CD4-positive, alpha-beta memory T cell (primary cell): ENCODE measurements at places on chromosomes 1 and 21.

DNA sequence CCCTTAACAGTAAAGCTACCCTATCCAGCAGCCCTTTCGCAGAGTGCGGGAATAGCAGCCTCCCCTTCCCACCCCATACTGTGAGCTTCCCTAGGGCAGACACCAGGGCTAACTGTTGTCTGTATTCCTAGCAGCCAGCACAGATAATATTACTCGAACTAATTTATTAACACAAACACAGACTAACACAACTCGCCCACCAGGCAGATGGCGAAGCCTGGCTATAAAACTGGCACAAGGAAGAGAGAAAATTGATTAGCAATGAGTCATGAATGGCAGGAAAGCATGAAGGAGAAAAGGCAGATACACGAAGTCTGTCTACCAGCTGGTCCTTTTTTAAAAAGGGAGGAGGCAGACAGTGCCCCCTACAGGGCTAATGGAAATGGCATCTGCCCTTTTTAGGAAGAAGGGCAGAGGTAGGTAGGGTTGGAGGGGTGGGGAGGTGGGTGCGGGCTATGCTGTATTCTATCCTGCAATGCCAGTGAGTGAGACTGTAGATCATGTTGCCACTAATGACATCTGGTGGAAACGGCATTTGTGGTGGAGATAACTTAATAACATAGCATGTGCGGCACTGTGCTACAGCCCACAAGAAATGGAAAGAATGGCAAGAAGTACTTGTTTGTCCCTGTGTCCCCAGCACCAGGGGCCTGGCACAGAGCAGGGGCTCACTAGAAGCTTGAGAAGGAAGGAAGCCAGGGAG lies 30.6 kb upstream of the CTPS1 start:
- H3K27ac ChIP-seq, result no peak overlapping the region
- no peak overlapping the region for H3K4me3 ChIP-seq
- H3K36me3 ChIP-seq, result no peaks in the 10 kb centered on the region
- peaks cover 5% of the 10 kb centered on the region for H3K27me3 ChIP-seq
- no peaks in the 10 kb centered on the region for H3K4me1 ChIP-seq

GRCh38 chr1:56435434-56436262 lies 143.7 kb downstream of the PLPP3 start:
- H3K36me3 ChIP-seq, result no peaks in the 10 kb centered on the region
- no peaks in the 10 kb centered on the region for H3K27me3 ChIP-seq
- no peak for DNase-seq
- no peak overlapping the region for H3K4me3 ChIP-seq
- no peaks in the 10 kb centered on the region for H3K4me1 ChIP-seq
- no peak overlapping the region for H3K27ac ChIP-seq

GRCh38 chr1:97906567-97907241 lies 14.1 kb downstream of the DPYD start:
- peaks cover 15% of the 10 kb centered on the region for H3K4me1 ChIP-seq
- DNase-seq, result no peak
- no peak overlapping the region for H3K27ac ChIP-seq
- no peaks in the 10 kb centered on the region for H3K27me3 ChIP-seq
- H3K4me3 ChIP-seq, result no peak overlapping the region

- no peaks in the 10 kb centered on the region for H3K27me3 ChIP-seq
- peaks cover 46% of the 10 kb centered on the region for H3K4me1 ChIP-seq
- peak; percentile 84 for DNase-seq
- H3K36me3 ChIP-seq, result no peaks in the 10 kb centered on the region
Measured at GRCh38 chr1:205273551-205273982, 45.8 kb downstream of the TMCC2 start.

GRCh38 chr1:245099401-245099800 lies 55.4 kb upstream of the KIF26B start:
- H3K4me1 ChIP-seq, result no peaks in the 10 kb centered on the region
- no peaks in the 10 kb centered on the region for H3K27me3 ChIP-seq
- H3K27ac ChIP-seq, result no peak overlapping the region

- no peak overlapping the region for H3K27ac ChIP-seq
- H3K27me3 ChIP-seq, result no peaks in the 10 kb centered on the region
- no peaks in the 10 kb centered on the region for H3K36me3 ChIP-seq
- DNase-seq, result no peak
- H3K4me1 ChIP-seq, result no peaks in the 10 kb centered on the region
- no peak overlapping the region for H3K4me3 ChIP-seq
Measured at GRCh38 chr21:24395320-24395923, 1211.9 kb downstream of the MRPL39 start.

DNA sequence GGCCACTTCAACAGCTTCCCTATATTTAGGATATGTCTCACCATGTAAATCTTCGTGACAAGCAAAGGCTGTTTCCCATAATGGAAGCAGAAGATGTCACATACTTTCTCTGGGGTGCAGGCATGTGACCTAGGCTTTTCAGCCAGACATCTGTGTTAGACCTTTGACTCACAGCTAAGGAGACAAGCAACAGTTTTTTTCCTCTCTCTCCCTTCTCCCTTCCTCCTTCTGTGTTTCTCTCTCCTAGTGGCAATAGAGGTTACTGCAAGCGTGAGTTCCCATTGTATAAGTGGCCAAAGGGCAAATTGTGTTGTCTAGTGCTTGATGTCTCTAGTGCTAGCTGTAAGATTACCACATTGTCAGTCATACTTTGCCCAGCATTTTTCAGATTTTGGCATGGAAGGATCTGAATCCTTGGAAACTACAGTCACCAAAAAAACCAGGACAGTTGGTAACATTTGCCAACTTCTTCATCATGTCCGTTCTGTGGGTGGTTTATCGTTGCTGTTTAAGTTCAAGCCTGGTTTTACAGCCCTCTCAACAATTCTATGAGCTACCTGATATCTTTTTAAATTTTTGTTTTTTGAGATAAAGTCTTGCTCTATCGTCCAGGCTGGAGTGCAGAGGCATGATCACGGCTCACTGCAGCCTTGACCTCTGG lies 44.4 kb upstream of the RABGAP1L start:
- H3K27me3 ChIP-seq, result no peaks in the 10 kb centered on the region
- H3K4me3 ChIP-seq, result no peak overlapping the region
- H3K36me3 ChIP-seq, result no peaks in the 10 kb centered on the region
- DNase-seq, result no peak
- H3K4me1 ChIP-seq, result no peaks in the 10 kb centered on the region
- no peak overlapping the region for H3K27ac ChIP-seq
